CD4-positive, alpha-beta T cell treated with Interleukin-17A for 1 hour (primary cell): ENCODE measurements at places on chromosomes 1 and 21.

GRCh38 chr1:46554597-46555381 is 3.3 kb upstream of the KNCN start:
- DNase-seq = no peak

DNA sequence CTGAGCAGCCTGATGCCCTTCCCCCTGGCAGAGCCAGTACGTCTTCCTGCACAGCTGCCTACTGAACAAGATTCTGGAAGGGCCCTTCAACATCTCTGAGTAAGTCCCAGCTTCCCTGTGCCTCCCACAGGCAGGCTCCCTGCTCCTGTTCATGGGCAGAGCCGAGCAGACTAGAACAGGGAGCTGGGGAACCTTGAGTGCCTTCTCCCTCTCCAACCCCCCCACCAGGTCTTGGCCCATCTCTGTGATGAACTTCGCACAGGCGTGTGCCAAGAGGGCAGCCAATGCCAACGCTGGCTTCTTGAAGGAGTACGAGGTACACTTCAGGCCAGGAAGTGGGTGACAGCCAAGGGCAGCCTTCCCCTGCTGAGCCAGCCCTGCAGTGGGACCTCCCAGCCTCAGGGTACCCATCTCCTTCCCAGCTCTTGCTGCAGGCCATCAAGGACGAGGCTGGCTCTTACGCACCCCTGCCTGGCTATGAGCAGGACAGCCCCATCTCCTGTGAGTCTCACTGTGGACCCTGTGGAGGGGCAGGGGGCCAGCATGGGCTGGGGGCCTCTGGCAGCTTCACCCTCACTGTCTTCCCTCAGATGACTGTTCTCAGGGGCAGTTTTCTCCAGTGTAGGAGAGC is 6.4 kb upstream of the LGR6 start:
- DNase-seq = no peak

DNA sequence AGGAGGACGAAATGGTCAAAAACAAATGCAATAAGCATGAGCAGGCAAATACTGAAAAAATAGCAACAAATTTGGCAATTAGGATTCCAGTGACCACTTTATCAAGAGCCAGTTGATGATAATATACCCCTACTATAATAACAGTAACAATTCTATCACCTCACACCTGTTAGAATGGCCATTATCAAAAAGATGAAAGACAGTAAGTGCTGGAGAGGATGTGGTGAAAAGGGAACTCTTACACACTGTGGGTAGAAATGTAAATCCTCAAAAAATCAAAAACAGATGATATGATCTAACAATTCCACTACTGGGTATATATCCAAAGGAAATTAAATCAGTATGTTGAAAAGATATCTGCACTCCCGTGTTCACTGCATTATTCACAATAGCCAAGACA is 114.3 kb upstream of the GFI1 start:
- no peak for DNase-seq

DNA sequence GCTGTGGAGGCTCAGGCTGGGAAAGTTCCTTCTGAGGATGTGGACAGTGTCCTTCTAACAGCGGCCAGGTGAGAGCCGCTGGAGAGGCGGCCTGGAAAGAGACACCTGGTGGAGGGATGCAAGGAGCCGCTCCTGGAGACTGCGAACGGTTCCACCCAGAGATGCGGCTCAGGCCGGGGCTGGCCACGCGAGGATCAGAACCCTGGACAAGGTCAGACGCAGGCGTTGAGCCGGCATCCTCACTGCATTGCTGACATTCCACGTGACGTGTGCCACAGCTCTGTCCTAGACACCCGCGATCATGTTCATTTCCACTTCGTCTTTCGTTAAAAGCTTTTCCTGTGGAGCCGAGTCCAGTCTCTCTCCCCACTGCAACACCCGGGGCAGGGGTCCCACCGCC is 28.8 kb downstream of the CFAP74 start:
- DNase-seq = no peak

DNA sequence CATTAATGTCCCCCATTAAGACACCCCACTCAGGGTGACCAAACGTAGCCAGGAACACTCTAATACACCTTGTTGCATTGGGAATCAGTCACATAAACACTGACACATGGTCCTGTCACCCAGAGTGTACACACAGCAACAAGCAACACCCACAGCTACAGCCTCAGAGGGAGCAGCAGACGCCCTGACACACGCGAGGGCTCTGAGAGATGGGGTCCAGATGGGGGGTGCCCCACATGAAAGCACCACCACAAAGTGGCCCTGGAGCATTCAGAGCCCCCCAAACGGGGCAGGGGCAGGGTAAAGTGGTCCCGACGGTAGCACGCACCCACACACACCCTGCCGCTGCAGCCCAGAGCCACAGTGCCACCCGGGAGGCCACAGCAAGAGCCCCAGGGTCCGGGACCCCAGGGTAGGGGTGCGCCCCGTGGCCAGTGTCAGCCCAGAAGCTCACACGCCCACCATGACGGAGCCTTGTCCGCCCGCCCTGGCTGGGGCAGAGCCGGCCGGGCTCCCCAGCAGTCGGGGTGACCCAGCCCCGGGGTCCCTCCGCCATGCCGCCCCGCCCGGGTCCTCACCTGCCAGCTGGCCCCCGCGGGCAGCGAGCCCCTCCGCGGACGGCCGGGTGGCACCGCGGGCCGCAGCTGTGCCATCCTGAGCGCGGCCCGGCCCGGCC is 47.3 kb downstream of the RAP1GAP start:
- no peak for DNase-seq

GRCh38 chr1:40648928-40649591 is 16.4 kb downstream of the RIMS3 start:
- no peak for DNase-seq

- no peak for DNase-seq
These were observed 53.5 kb upstream of the S1PR1 start for GRCh38 chr1:101183388-101183699.

- DNase-seq = no peak
These were observed 1563.6 kb upstream of the PRMT6 start for GRCh38 chr1:105492921-105493320.

- no peak for DNase-seq
These were observed 19.8 kb downstream of the PGLYRP3 start for GRCh38 chr1:153292740-153293479.

GRCh38 chr1:56065729-56066128 is 513.6 kb downstream of the PLPP3 start:
- DNase-seq = no peak

- DNase-seq = peak; percentile 36
These were observed 24.7 kb upstream of the HMGN1 start for GRCh38 chr21:39373634-39374033.

GRCh38 chr1:13855554-13855953 is 155.6 kb downstream of the PRDM2 start:
- DNase-seq = no peak

DNA sequence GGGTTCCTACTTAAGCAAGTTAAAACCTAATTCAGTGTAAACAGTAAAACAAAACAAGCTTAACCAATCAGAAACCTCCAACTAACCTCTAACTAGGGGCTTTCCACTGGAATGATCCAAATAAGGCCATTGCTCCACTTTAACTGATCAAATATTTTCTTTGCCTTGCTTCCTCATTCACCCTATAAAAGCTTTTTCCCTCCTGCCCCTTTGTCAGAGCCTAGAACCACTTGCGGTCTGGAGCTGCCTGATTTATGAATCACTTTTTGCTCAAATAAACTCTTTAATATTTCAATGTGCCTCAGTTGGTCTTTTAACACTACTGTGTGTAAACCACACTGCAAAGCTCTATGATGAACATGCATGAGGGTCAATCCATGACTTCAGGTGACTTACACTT is 4.5 kb upstream of the FAM89A start:
- DNase-seq = no peak

DNA sequence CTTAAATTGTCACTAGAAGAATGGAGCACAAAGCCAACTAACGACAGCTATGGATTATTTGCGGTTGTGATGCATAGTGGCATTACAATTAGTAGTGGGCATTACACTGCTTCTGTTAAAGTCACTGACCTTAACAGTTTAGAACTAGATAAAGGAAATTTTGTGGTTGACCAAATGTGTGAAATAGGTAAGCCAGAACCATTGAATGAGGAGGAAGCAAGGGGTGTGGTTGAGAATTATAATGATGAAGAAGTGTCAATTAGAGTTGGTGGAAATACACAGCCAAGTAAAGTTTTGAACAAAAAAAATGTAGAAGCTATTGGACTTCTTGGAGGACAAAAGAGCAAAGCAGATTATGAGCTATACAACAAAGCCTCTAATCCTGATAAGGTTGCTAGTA is 13.5 kb downstream of the USP1 start:
- DNase-seq = peak; percentile 20

- DNase-seq = no peak
These were observed 29.0 kb downstream of the MRPL39 start for GRCh38 chr21:25578056-25578961.

DNA sequence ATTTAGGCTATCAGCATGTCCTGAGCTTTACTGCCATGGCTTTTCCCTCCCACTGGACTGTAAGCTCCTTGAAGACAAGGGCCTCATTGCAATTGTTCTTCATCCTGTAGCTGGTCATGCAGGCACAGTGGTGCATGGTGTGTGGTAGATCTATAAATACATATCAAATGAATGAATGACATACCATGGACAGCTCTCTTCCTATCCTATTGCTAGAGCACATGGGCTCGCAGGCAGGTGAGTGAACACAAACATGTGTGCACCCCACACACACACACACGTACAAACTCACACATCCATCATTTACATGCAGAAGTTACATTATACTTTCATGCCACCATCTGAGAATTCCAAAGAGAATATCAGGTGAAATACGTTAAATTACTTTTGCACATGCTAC is 172.9 kb upstream of the RUNX1 start:
- DNase-seq = no peak

- DNase-seq = no peak
These were observed 197.5 kb downstream of the ZNF326 start for GRCh38 chr1:90192408-90192807.

DNA sequence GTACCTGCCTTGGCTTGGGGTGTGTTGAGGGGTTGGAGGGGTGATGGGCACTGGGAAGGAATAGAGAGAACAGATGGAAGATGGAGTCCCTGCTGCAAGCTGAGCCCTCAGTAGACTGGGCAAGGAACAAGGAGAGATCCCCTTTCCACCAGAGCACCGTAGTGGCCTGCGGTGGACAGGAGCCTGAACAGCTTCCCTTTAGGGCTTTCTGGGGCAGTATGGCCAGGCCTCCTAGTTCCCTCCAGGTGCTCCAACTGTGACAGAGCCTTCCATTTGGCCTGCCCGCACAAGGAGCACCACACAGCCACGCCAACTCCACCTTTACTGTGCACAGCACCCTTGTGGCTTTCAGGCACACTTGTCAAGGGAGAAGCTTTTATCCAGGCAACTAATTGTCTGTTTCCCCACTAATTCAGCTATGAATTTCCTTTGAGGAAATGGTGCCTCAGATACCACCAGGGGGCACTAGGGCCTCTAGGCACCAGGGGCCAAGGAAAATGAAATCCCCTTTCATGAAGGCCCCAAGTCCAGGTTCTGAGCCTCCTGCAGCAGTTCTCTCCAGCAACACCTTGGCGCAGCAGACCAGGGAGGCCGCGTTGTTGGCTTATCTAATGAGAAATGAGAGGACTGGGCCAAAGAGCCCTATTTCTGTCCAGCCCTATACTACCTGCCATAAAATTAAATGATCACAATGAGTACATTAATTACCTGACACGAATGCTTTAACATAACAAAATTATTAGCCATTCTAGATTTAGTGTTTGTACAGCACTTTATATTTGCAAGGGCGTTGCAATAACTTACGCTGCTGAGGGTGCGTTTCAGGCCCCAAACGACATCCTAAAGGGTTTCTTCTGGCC is 23.1 kb upstream of the ERI3 start:
- DNase-seq = peak; percentile 45

DNA sequence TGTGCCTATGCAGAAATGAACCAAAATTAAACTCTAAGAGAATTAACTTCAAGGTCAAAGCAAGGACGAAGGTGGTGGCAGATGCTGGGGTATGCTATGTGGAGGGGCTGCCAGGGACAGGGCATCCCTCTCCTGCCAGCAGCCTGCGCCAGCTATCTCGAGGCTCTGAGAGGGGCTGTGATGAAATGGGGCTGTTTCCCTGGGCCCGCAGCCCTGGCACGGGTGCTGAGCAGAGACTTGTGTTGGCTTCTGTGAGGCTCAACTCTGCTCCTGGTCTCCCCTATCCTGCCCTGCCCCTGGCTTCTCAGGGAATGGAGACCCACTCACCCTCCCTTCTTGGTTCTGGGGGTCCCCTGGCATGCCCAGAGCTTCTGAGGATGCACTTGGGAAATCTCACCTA is 41.9 kb upstream of the TIAM1 start:
- no peak for DNase-seq

DNA sequence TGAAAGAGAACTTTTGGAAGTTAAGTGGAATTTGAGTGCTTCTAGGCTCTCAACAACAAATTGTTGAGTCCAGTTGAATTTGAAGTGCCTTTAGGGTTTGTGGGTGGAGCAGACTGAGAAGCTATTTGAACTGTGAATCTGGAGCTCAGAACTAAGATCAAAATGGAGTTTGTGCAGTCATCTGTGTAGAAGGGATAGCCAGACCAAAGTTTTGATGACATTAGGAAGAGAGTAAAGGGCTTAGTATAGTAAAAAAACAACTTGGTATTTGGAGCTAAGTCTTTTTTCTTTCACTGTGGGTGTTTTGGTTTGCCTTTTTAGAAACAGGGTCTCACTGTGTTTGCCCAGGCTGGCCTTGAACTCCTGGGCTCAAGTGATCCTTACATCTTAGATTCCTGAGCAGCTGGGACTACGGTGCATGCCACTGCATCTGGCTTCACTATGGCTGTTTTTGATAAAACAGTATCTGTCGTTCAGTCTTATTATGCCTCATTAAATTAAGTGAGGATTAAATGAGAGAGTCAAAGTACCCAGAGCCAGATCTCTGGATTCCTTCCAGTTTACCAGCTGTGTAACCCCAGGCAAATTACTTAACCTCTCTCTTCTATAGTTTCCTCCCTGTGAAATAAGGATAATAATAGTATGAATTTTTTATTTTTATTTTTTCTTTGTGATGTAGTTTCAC is 20.0 kb downstream of the HDAC1 start:
- no peak for DNase-seq

- no peak for DNase-seq
These were observed 13.4 kb upstream of the RNF223 start for GRCh38 chr1:1087351-1088028.

DNA sequence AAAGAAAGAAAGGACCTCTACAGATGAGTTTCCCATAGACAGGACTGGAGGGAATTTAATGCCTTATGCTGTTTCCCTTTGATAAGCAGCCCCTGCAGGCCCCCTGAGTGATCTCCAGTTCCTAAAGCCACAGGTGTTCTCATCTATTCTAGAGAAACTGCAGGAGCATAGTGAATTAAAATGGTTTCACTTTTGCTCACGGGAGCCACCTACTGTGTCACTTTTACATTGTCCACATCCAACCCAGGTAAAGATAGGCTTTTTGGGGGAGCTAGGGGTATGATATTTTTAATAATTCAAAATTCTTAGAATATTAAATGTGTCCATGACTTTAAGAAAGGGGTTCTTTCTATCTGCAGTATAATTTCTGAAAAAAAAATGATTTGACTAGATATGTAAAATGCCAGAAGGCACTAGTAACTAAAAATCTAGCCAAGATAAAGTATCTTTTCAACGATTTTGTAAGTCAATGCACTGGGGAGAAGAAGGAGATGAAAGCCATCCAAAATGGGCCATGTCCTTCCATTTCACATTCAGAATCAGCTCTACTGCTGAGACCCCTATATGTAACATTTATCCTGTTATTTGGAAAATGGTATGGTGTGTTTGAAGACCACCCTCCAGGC is 267.3 kb upstream of the DUSP10 start:
- DNase-seq = peak; percentile 39
